ENCODE measurements at places on chromosomes 12 and 14.

DNA sequence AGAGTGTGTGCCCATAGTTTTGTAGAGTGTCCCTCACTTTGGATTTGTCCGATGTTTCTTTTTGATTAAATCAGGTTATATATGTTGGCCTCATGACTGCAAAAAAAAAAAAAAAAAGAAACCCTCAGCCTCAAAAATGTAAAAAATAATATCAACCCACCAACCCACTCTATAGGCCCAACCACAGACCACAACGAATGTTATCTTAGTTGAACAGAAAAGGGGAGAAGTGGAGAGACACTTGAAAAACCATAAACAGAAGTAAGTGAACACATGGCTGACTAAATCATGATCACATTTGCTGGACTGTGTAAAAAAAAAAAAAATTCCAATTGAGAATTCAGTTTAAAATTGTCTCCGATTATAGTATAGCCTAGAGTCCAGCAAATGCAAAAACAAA, 45.5 kb upstream of the ST8SIA1 start:
- no peak for DNase-seq

DNA sequence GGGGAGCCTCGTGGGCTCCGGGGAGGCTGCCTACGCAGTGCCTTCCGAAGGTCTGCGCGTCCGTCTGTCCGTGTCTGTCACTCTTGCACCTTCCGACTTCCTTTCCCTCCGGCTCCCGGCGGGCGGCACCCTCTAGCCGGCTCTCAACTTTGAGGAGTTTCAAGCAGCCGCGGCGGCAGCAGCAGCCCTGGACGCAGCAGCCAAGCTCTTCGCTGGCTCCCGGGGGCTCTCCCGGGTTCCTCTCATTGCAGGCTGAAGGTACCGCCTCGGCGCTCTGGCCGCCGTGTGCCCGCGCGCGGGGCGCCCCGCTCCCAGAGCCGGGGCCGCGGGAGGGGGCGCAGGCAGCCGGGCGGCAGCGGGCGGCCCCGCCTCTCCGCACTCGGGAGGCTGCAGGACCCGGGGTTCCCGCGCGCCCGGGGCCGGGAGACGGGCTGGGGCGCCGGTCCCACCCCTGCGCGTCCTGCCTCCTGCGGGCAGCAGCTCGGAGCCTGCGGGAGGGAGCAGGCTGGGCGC, at the start of the genes AMIGO2 and PCED1B:
TSS of gene AMIGO2 (minus strand) at position 492 of the 513 bp plus-strand sequence. CDS start 957 bp downstream, outside the sequence.
TSS of gene PCED1B (plus strand) at position 154 of the 513 bp plus-strand sequence. CDS start 155,443 bp downstream, outside the sequence.
- DNase-seq, result no peak

GRCh38 chr14:90213099-90213748, 43.1 kb upstream of the PSMC1 start:
- DNase-seq, result no peak

GRCh38 chr14:53174918-53175317, 21.8 kb upstream of the DDHD1 start:
- no peak for DNase-seq

GRCh38 chr12:71636704-71637115, 26.9 kb downstream of the ZFC3H1 start:
- DNase-seq, result peak; percentile 41

- no peak for DNase-seq
Measured at GRCh38 chr12:42871816-42872215, 282.3 kb upstream of the PRICKLE1 start.

DNA sequence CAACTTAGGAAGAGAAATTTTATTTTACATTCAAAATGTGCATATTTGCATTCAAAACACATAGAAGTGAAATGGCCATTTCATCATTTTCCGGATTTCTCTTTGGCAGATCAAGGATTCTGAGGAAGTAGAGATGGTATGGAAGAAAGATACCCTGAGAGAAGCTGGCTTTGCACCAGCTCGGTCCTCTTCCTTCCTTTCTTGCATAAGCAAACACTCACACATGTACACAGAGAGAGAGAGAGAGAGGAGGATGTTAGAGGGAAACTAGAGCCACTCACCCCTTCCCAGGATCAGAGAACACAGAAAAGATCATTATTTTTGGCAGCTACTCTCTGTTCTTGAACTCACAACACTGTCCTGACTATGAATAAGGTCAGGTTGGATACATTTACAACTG, 15.6 kb upstream of the PLEKHD1 start:
- no peak for DNase-seq

- DNase-seq, result no peak
Measured at GRCh38 chr14:80356413-80356812, 145.1 kb upstream of the DIO2 start.
